Thyroid gland (tissue), 4 donors: ENCODE measurements at places on chromosomes 4 and X. TPM values are rescaled to one million over a fixed set of nuclear protein-coding genes. Genes with fewer than 3 reads are reported as not detected.

- no peak overlapping the region for H3K27ac ChIP-seq
- no peaks in the 10 kb centered on the region for H3K27me3 ChIP-seq
- H3K4me1 ChIP-seq: no peaks in the 10 kb centered on the region
- peaks cover 43% of the 10 kb centered on the region for H3K36me3 ChIP-seq
- H3K4me3 ChIP-seq: no peak overlapping the region
These were observed 6.1 kb upstream of the USP11 start for GRCh38 chrX:47226531-47227333.

DNA sequence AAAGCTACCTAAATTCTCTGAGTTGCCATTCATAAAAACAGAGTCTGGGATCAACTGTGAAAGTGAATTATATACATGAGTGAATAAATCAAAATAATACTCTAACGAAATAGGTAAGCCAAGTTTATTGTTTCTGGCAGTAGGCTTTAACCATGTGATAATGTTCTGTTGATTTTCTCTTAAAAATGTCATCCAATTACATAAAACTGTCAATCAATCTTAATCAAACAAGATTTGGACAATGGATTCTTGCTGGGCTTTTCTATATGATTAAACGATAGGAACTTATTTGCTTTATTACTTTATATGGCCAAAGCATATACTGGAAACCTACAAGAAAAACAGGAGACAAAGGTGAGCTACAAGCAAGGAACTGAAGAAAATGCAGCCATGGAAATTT, 148.8 kb downstream of the INPP4B start:
- H3K4me1 ChIP-seq: peaks cover 8% of the 10 kb centered on the region
- no peak overlapping the region for H3K4me3 ChIP-seq
- H3K36me3 ChIP-seq: no peaks in the 10 kb centered on the region
- no peak for DNase-seq
- no peaks in the 10 kb centered on the region for H3K27me3 ChIP-seq
- no peak overlapping the region for H3K27ac ChIP-seq

- no peaks in the 10 kb centered on the region for H3K27me3 ChIP-seq
- no peaks in the 10 kb centered on the region for H3K4me1 ChIP-seq
- DNase-seq: no peak
- no peak overlapping the region for H3K4me3 ChIP-seq
- H3K27ac ChIP-seq: no peak overlapping the region
These were observed 1577.7 kb upstream of the TENM3 start for GRCh38 chr4:180665481-180665880.

DNA sequence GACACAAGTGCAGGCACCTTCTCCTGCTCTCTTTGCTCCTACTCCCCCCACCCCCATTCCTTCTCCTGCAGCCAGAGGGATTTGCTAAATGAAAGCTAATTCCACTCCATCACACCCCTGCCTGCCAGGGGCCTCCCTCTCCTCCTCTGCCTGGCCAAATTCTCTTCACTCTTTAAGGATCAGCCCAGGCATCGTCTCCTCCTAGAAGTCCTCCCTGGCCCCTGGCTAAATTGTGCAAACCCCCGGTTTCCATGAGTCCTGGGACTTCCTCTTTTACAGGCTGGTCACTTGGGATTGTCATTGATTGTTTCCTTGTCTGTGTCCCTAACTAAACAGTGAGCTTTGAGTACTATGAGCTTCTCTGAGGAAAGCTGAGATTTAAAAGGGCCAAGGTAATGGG, 8.7 kb upstream of the ABLIM2 start:
- H3K27ac ChIP-seq: no peak overlapping the region
- H3K36me3 ChIP-seq: no peaks in the 10 kb centered on the region
- DNase-seq: no peak
- no peaks in the 10 kb centered on the region for H3K27me3 ChIP-seq

DNA sequence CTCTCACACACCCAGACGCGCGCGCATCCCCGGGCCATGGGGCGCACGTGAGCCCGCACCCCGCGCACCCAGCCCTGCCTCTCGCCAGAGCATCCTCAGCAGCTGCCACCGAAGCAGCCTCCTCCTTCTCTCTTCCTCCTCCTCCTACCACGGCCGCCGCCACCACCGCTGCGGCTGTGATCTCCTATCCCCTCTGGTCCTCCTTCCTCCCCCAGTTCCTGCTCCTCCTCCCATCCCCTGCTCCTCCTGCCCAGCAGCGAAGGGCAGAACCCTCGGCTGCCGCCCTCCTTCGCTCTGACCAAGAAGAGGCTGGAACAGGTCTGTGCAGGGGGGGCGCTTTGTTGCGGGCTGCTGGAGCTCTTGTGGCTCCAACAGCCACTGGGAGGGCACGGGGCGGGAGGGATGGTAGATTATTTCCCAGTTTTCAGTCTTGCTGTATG, 148.7 kb upstream of the CHRDL1 start:
- no peaks in the 10 kb centered on the region for H3K27me3 ChIP-seq
- peak; percentile 77 for DNase-seq
- H3K27ac ChIP-seq: peak overlapping the region; percentile 60
- no peaks in the 10 kb centered on the region for H3K36me3 ChIP-seq

DNA sequence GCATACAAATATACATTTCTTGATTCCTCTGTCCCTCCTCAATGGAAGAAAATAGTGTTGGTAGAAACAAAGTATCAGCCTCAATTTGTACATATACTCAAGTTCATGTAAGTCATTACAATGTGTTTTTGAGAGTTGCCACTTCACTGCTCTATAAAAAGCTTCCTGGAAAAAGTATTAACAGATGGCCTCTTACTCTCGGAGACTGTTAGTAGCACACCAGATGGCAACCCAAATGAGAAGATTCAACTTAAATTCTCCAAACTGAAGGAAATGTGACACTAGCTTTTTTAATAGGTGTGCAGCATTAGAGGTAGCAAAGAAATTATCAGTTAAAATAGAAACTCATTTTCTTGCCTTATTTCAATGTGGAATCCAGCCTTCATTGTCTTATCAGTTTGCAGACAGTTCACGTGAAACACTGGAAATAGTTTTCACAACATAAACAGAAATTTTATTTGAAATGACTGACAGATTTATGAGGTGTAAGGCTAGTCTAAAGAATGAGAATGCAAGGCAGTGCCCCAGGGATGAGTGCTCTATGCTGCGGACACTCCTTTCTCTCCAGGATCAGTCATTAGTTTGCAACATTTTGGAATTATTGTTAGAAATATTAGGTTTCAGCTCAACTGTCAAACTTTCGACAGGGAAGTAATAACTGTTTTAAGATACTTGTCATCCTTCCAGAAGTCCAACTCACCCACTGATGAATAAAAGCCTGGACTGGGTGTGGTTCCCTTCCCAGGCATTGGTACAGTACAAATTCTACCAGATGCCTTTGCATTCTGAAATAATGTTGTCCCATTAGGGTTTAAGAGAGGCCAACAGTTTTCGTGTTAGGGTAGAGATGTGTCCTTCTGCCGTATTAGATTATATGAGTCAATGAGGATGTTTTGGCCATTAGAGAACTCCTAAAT, 50.9 kb downstream of the IDS start:
- H3K4me1 ChIP-seq: no peaks in the 10 kb centered on the region
- H3K27me3 ChIP-seq: no peaks in the 10 kb centered on the region
- DNase-seq: no peak

GRCh38 chr4:134215620-134216344, 14.2 kb upstream of the PABPC4L start:
- DNase-seq: no peak
- no peaks in the 10 kb centered on the region for H3K4me1 ChIP-seq
- no peaks in the 10 kb centered on the region for H3K36me3 ChIP-seq
- no peak overlapping the region for H3K4me3 ChIP-seq
- H3K27ac ChIP-seq: no peak overlapping the region
- H3K27me3 ChIP-seq: no peaks in the 10 kb centered on the region

GRCh38 chr4:169124661-169125060, 114.6 kb upstream of the CBR4 start:
- H3K4me3 ChIP-seq: no peak overlapping the region
- no peaks in the 10 kb centered on the region for H3K27me3 ChIP-seq
- no peak for DNase-seq
- peaks cover 32% of the 10 kb centered on the region for H3K36me3 ChIP-seq
- H3K27ac ChIP-seq: no peak overlapping the region

DNA sequence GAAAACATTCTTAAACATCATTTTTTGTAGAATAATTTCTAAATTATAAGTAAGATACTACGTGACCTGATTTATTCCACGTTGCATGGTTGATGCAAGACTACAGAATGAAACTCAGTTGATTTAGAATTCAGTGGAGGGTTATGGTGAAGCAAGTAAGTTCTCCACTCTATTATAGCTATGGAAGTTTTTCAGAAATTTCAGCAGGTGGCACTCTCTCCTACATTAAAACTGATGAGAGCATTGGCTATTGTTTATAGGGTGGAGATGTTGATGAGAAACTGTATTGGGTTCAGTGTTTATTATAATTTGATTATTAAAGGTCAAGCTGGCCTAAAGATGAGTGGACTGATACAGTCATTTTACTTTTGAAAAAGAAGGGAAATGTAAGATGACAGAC, 88.0 kb downstream of the FNIP2 start:
- DNase-seq: no peak
- no peak overlapping the region for H3K27ac ChIP-seq
- H3K27me3 ChIP-seq: no peaks in the 10 kb centered on the region
- no peaks in the 10 kb centered on the region for H3K4me1 ChIP-seq
- peaks cover 15% of the 10 kb centered on the region for H3K36me3 ChIP-seq
- no peak overlapping the region for H3K4me3 ChIP-seq

GRCh38 chr4:165343353-165344191, 16.1 kb downstream of the MSMO1 start:
- no peak overlapping the region for H3K4me3 ChIP-seq
- H3K36me3 ChIP-seq: no peaks in the 10 kb centered on the region
- DNase-seq: peak; percentile 12
- H3K27ac ChIP-seq: no peak overlapping the region
- H3K27me3 ChIP-seq: no peaks in the 10 kb centered on the region

GRCh38 chr4:98746530-98746929, 88.1 kb upstream of the TSPAN5 start:
- H3K27me3 ChIP-seq: no peaks in the 10 kb centered on the region
- no peak overlapping the region for H3K27ac ChIP-seq
- H3K4me3 ChIP-seq: no peak overlapping the region
- H3K4me1 ChIP-seq: peaks cover 8% of the 10 kb centered on the region

DNA sequence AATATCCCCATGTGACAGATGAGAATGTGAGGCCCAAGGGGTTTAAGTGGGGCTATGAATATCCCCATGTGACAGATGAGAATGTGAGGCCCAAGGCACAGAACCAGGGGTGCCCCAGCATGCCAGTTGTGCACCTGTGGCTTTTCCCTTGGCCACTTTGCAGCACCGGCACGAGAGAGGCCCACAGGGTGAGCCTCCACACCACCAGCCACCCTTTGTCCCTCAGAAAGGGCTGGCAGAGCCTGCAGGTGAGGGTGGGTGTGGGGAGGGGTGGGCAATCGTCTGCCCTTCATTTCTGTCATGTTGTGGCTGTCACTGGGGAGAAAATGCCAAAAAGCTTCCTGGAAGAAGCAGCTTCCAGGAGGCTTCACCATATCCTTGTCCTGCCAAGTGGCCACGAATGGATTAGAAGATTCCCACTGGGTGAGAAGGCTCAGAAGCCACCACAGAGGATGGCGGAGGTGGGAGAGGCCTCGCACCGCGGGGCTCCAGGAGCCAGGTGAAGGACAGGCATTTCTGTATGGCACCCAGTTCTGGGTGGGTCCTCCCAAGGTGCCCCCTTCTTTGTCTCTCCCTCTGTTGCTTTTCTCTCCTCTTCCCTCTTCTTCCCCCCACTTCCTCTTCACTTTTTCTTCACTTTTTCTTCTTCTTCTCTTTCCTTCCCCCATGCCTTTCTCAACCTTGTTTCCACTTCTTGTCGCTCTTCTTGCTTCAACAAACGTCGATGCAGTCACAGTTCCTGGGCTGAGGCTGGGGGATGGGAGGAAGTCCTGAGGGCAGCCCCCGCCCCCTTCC, 469 bp upstream of the GPR78 start:
- H3K27me3 ChIP-seq: no peaks in the 10 kb centered on the region
- no peak overlapping the region for H3K4me3 ChIP-seq
- no peak overlapping the region for H3K27ac ChIP-seq
- DNase-seq: no peak

Gene MTM1
- 24.8 TPM for total RNA-seq

Gene HPF1
- 26.5 TPM for total RNA-seq

Gene TLR6
- 1.6 TPM for total RNA-seq

Gene HTN3
- total RNA-seq: not detected

Gene LIMCH1
- total RNA-seq: 174 TPM

Gene GPAT3
- total RNA-seq: 73.5 TPM

Gene CDKL2
- 14.1 TPM for total RNA-seq
